ENCODE measurements at places on chromosomes 2 and 18.

GRCh38 chr2:232787806-232788205 is 11.4 kb upstream of the KCNJ13 start:
- no peak for DNase-seq

GRCh38 chr2:229401171-229401865 is 130.2 kb upstream of the PID1 start:
- DNase-seq = no peak

GRCh38 chr2:58202404-58202803 is 38.7 kb downstream of the FANCL start:
- DNase-seq = no peak

DNA sequence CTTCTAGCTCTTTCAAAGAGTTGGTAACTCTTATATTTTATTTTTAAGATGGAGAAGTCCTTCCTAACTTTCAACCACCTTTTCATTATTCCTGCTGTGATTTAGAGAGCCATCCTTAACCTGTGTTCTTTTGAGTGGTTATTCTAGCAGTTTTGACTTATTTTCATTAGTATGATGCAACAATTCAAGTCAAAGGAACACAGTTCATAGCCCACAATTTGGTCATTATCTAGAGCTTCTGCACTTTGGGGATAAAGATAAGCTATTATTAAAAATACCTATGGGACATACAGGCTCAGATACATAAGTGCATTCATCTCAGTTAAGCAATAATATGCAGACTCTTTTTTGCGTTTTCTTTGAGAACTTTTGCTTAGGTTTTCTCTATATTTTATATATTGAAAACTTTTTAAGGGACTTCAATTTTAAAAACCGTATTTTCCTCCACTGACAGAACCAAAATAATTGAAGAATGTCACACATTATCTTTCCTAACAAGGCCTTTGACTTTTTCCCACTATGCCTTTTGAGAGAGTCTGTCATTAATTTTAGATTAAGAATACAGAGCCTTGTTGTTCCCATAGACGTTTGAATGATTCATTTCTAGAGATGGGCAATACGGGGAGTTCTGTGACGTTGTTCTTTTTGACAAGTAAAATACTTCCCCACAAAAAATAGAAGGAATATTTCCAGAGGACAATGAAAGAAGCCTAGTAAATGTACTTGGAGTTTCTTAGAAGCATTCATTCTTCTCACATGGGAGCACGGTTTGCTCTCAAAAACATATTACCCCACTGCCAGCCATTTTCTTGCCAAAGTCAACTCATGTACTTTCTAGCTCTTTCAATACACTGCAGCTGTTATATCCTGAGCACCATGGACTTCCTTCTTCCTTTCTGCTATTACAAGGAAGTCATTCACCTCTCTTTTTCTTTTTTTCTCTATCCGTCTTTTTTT is 42.9 kb upstream of the RASGRP3 start:
- no peak for DNase-seq

DNA sequence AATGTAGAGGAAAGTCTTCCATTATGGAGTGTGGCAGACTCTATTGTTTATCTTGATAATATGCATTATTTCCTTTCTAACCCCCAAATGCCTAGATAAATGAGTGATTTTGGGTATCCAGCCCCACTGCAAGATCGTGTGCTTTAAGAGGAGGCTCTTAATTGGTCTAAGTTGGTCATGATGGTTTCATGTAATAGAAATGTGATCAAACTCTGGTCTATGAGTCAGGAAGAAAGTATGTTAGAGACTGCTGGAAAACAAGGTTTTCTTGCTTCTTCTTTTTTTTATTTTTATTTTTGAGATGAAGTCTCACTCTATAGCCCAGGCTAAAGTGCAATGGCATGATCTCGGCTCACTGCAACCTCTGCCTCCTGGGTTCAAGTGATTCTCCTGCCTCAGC is 344.5 kb upstream of the TNP1 start:
- DNase-seq = no peak

DNA sequence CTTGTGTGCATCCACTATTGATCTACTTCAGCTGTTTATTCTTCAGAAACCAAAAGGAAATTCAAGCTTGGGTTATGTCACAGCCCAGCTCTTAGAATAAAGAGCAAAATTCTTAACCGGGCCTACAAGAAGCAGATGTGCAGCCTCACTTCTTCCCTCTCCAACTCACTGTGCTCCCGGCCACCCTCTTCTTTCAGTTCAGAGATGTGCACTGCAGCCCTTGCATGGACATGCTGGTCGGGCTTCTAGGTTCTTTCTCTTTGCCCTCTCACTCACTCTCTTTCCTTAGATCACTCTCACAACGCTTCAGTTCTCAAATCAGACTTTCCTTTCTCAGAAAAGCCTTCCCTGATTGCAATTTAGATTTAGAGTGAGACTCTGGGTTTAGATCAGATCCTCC is 104.1 kb downstream of the CHN1 start:
- DNase-seq = no peak

DNA sequence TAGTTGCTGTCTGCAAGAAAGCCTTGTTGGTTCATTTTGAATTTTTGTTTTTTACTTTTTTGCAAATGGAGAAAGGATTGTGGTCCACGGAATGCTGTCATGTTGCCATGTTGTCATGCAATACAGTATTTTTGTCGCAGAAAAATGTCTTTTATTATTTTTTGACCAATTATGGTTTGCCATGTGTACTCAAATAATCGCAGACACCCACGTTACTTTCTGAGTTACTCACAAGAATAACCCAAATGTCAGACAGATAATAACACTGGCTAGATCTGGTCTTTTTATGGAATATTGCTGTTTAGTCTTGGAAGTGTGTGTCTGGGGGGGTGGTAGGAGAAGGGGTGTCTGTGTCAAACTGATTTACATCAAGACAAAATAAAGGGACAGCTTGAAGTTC is 188.9 kb downstream of the LTBP1 start:
- DNase-seq = no peak

DNA sequence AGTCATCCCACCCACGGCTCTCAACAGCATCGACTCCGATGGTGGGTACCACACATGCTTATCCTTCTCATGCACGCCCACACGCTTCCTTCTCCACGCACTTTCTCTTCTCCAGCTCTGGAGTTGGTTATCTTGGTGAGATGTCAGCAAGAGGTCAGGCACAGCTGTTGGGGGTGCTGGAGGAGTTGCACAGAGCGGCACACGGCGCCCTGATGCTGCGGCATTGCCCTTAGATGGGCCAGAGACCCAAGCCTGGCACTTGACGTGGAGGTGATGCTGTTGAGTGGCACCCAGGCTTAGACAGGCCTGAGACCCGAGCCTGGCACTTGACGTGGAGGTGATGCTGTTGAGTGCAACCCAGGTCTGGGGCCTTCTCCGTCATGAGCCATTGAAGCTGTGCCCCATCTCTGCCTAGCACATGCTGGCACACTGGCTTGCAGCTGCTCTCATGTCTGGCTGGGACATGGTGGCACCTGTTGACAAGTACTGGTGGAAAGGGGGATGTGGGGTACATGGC is 83.2 kb downstream of the DGKD start:
- DNase-seq = no peak

DNA sequence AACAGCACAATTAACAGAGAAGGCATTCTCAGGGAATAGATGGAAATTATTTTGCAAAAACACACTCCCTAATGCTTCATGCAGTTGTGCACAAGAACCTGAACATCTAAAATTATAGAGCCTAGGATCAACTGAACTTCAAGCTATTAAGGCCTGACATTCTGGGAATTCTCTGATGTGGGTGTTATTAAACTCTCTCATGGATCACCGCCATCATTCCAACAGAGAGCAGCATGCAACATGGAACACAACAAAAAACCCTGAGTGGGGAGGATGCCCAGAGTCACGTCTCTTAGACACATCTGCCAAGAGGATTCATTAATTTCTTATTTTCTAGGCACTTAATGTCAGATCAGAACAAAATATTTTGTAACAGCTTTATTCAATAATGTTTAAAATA is 543.8 kb downstream of the ERBB4 start:
- no peak for DNase-seq

DNA sequence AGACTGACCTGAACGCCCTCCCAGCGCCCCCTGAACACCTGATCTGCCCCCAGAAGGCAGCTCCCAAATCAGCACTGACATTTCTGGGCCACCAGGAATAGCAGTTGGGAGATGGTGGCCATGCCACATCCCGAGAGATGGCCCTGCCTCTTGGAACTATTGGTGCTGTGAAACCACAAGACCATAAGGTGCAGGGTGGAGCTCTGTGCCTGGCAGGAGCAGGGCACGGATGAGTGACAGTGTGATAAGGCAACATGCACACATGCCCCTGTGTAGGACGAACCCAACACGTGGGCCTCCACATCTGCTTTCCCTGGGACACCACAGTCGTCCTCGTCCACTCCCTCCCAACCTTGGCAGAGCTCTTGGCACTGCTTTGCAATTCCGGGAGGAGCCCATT is 26.9 kb downstream of the ANO7 start:
- DNase-seq = no peak

- DNase-seq = no peak
These were observed 23.3 kb downstream of the STAMBP start for GRCh38 chr2:73852020-73852419.

DNA sequence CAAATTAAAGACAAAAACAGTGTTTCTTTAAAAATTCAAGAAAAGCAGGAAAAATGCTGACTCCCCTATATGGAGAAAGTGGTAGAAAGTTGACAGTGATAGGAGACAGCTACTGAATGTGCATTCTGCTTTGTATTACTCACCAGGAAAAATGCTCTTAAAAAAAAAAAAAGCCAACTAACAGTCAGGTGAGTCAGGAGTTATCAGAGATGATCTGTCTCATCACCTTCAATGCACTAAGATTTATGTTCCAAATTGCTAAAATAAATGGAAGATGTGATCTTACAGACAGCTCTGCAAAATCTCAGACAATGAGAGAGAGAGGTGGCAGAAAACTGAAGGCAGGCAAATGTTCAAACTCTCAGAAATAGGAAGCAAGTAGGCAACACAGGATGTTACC is 47.6 kb upstream of the ZNF521 start:
- DNase-seq = no peak

DNA sequence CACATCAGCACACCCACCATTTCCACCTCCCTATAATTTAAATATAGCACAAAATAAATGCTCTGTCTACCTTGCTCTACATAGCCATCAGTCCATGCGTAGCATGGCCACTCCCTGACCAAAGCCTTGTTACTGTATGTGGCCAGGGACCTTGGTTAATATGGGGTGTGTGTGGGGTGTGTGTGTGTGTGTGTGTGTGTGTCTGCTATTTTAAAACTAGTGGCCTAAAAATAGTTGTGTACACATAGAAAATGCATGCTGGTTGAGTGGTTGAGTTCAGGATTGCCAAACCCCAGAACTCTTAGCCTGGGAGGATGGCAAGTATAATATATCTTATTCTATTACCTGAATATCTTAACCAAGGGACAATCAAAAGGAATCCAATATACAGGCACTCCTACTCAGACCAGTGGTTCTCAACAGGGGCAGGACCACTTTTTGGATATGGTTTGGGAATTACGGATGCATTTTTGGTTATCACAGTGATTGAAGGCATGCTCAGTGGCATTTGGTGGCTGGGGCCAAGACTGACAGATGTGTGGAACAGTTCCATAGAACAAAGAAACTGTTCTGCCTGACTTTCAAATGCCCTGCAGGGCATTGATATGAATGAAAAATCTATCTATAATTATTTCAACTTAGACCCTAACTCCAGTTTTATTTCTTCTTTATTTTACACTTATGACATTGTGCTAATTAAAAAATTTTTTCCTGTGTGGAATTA is 72.3 kb upstream of the PSME4 start:
- DNase-seq = no peak

- no peak for DNase-seq
These were observed 21.2 kb downstream of the ACKR3 start for GRCh38 chr2:236590846-236591245.

DNA sequence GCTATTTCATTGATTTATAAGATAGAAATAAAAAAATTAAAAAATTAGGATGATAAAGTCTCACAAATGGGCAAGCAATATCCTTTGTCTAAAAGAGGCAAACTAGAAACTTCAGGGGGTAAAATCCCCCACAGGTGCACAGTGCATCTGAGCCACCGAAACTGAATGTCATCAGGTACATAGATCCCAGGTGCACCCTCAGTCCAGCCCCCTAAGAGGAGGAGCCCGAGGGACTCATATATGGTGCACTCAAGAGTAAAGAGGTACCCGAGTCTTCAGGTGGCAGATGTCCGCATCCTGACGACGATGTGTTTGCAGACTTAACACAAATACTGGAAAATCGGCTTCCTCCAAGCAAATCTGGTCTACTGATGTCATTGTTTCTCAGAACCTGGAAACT is 11.3 kb downstream of the QPCT start:
- no peak for DNase-seq

GRCh38 chr18:64710105-64710861 is 561.4 kb upstream of the LINC00305 start:
- no peak for DNase-seq

DNA sequence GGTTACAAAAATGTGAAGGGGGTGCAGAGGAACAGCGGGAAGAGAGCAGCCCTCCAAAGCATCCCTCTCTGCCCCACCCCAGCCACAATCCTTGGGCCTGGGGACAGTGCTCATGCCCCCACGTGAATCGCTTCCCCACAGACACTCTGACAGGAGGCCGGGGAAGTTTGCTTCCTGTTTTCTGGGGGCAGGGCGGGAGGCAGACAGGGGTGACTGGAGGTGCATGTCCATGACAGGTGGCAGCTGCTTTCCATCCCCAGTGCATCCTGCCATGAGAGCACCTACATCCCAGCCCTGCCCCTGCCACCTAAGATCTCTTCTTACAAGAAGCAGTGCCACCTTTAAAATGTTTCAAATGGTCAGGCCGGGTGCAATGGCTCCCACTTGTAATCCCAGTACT is 47.2 kb upstream of the UBE2F start:
- DNase-seq = no peak

DNA sequence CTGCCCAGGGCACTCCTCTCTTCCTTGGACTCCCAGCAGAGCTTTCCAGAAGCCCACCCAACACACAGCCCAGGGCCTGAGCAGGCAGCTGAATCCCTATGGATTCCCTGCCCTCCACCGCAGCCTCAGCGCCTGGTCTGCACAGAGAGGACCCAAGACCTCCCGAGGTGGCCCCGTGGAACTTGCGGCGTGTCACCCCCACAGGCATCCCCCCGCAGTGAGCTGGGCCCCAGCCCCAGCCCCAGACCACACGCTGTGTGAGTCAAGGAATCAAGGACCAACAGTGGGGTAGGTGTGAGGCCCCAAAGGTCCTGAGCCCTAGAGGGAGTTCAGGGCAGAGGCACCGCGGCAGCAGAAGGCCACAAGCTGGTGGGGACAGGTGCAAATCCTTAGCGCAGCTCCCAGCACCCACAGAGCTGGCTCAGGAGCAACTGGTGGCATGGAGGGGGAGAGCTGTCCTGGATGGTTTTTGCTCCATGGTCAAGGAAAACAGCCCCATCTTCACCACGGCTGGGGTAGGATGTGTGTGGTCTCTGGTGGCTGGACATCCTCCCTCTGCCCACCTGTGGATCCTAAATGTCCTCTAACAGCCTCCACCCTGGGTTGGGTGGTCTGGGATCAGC is 8.5 kb downstream of the HS6ST1 start:
- no peak for DNase-seq

DNA sequence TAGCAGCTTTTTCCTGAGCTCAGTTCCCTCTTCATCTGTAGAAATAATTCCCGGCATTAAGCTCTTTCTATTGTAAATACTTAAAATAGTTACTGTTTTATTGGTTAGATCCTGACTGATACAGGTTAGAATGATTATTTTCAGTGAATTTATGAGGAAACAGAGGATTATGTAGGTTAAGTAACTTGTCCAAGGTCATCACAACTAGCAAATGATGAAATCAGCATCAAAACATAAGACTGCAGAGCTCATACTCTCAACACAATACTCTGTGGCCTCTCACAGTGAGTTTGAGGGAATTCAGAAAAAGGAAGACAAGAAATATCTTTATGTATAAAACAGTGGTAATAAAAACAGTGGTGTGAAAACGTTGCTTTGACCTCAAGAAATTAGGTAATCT is 113.2 kb upstream of the DLX2 start:
- no peak for DNase-seq
